Body of pancreas (tissue), 4 donors: ENCODE measurements at places on chromosomes 3 and 15. TPM values are rescaled to one million over a fixed set of nuclear protein-coding genes. Genes with fewer than 3 reads are reported as not detected.

The TMCO5A gene
- total RNA-seq = not detected

The CCR3 gene
- not detected for total RNA-seq

The LYSMD2 gene
- total RNA-seq = 20.1 TPM

The CSPG5 gene
- 0.66 TPM for total RNA-seq

The PCLAF gene
- not detected for total RNA-seq

The THBS1 gene
- 398 TPM for total RNA-seq
